ENCODE measurements at places on chromosomes 5 and 9.

GRCh38 chr5:168685566-168685965 lies 106.4 kb upstream of the PANK3 start:
- no peak for DNase-seq

DNA sequence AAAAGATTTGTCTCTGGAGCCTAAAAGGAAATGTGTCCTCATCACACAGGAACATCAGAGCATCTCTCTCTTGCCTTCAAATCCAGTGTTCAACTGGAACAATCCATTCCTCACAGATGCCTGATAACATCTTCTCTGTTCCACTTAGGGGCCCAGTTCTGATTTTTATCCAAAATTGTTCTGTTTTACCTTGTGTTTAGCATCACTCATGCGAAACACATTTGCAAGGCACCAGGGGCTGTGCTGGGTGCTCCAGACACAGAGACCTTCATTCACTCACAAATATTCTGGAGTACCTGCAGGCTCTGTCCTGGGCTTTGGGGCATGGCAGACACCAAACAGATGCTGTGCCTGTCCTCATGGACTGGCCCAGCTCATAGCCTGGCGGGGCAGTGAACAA lies 13.8 kb downstream of the GABBR2 start:
- DNase-seq = no peak

GRCh38 chr5:41154491-41154890 lies 58.8 kb downstream of the C6 start:
- no peak for DNase-seq

GRCh38 chr9:101167490-101168134 lies 139.1 kb downstream of the PLPPR1 start:
- DNase-seq = no peak

GRCh38 chr9:76530458-76531110 lies 71.6 kb downstream of the GCNT1 start:
- DNase-seq = no peak

DNA sequence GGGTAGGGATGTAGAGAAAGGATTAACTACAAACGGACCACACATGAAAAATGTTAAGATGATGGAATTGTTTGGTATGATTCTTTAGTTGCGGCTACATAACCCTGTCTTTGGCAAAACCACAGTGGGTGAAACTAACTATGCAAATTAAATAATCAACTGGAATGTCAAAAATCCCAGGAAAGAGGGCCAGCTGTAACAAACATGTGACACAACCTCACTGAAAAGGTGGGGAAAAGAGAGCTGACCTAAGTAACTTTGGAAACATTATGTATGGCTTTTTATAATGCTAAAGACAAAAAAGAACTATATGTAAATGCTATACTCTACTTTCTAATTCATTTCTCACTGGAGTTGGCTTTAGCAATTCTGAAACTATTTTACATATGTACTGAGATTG lies 252.0 kb downstream of the MRPS30 start:
- no peak for DNase-seq

- no peak for DNase-seq
Observed at GRCh38 chr5:181255276-181255675, 5.7 kb downstream of the TRIM52 start.

- DNase-seq = no peak
Observed at GRCh38 chr9:132637351-132637750, 32.4 kb downstream of the DDX31 start.
